DND-41 (cell line): ENCODE measurements at places on chromosomes 11 and 22.

DNA sequence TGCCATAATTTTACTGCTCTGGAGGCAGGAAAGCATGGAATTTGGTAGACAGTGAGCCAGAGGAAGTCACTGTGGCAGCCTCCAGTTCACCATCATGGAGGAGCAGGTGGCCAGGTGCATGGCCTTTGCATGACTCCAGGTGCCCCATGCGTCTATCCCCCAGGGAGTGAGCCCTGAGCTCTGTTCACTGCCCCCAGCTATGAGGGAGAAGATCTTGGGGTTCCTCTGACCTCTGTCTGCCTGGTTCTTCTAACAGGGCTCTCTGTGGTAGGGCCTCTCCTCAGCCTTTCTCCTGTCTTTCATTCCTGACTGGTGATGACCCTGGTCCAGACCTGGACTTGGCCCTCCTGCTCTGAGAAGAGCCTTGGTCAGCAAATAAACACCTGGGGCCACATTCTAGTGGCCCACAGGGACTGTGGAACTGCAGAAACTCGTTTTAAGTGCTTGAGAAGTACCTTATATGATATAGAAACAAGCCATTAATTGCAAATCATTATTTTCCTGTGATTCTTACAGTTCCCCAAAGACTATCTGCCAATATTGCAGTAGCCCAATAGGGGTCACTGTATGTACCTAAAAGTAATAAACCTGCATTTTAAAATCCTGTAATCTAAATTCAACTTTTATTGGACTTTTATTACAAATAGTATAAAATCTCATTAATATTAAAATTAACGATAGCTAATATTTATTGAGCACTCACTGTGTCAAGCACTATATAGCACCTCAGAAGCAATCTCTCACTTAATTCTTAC, 120.0 kb upstream of the SYT13 start:
- DNase-seq: no peak

GRCh38 chr22:35322126-35322525, 22.4 kb downstream of the TOM1 start:
- DNase-seq: no peak

DNA sequence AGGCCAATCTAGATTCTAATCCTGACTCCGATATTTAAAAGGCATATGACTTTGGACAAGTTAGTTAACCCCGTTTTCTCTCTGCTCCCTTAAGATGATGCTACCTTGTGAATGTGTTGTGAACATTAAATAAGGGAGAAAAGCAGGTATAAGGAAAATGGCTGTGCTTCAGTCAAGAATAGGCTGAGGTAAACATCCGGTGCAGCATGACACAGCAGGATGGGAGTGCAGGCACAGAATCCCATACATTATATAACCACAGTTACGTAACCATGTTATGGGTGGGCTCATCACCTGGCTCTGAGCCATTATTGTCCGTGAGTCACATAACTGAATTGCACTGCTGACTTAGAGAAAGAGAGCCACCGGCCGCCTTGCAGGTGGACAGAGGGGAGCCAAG, 382.2 kb upstream of the ANO5 start:
- peak; percentile 55 for DNase-seq

- DNase-seq: no peak
Measured at GRCh38 chr11:9263840-9264315, 1.3 kb downstream of the DENND5A start.

- no peak for DNase-seq
Measured at GRCh38 chr11:64170419-64170818, 4.5 kb upstream of the MACROD1 start.

DNA sequence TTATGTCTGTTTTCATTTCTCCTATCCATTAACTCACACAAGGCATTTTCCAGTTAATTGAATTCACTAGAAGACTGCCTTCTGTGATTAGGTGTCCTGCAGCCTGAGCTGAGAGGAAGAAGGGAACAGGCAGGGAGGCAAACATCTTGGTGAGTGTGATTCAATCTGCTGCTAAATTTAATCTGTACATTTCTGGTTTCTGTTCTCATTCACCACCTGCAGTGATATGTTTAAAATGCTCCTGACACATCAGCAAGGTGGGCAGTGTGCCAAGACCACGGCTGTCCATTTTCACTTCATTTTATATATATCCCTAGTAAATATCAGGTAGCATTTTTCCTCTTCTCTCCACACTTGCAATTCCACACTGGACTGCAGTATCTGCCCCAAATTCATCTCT, 416.5 kb downstream of the TMEM135 start:
- no peak for DNase-seq

DNA sequence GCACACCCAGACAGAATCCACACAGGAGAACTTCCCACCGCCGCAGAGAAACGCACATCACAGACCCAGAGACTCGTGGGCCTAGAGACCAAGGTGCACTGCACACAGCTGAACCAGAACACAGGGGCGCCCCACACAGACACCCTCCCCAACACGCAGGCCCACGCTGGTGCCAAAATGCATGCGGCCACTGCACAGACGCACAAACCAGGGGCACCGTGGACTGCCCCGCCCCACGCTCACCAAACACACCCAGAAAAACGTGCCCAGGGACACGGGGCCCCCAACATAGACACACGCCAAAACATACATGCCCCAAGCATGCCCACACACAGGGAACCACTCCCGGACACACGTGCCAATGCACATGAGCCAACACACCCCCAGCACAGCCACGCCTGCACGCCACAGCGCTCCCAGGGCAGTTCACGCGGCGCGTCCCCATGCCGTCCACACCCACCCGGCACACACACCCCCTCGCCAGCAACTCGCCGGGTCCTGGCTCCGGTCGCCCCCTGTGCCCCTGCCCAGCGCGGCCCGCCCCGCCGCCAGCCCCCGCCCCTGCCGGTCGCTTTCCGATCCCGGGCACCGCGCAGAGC, 7.8 kb downstream of the ELFN2 start:
- DNase-seq: no peak

DNA sequence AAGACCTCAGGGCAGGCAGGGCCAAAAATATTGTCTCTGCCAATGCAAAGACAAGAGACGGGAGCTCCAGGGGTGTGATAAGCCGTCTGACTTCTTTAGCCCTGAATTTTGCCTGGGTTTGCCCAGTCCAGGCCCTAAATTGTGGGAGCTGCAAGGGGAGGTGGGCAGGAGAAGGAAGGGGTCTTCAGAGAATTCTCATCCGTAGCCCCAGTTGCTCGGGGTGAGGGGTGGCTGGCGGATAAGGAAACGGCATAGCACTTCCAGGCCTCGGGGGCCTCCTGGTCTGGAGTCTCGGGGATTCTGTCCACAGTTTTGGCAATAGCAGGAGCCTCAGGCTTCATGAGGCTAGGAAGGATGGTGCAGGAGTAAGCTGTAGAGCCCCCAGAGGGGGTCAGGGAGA, 7.4 kb downstream of the CD5 start:
- no peak for DNase-seq

- no peak for DNase-seq
Measured at GRCh38 chr11:113568566-113568965, 93.4 kb upstream of the DRD2 start.

- DNase-seq: peak; percentile 80
Measured at GRCh38 chr11:61429346-61429690, 457 bp downstream of the CPSF7 start.

- DNase-seq: peak; percentile 50
Measured at GRCh38 chr22:50526834-50527801, 1.7 kb upstream of the SCO2 start.

DNA sequence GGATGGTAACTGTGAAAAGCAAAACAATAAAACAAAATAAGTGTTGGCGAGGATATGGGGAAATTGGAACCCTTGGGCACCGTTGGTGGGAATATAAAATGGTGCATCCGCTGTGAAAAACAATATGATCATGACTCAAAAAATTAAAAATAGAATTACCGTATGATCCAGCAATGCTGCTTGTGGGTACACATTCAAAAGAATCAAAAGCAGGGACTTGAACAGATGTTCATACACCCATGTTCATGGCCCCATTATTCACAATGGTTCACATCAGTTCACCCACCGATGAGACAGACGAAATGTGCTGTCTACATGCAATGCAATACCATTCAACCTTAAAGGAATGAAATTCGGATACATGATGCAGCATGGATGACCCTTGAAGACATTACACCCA, 1.2 kb upstream of the DERL3 start:
- DNase-seq: no peak

- DNase-seq: no peak
Measured at GRCh38 chr11:68263444-68264035, 8.2 kb downstream of the C11orf24 start.

DNA sequence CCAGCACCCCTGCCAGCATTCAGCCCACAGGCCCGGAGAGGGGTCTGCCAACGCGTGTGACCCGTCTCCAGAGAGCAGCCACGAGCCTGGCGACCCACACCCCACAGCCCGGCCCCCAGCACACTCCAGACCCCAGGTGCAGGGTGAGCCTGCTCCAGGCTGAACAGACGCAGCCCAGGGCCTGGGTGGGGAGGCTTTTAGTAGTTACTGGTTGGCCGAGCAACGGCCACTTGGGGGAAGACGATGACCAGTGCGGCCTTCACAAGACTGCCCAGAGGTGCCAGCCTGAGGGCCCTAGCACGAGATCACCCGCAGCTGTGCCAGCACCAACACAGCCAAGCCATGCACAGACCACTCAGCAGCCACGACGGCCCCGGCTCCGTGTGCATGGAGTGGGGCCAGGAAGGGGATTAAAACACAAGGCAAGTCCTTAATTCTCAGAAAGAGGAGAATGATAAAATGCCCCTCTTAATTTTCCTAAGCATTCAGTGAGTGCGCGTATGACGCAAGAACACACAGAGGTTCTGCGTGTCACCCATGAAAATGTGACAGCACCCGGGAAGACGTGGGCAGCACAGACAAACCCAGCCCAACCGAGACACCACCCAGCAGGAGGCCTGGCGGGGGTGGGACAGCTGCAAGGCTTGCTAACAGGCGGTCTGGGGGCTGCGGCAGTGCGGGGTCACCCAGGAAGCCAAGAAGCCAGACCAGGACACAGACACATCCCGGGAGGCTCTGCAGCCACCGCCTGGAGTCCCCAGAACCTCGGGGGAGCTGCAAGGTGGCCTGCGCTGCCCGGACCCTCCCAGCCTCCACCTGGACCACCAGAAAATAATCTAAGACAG, 47.6 kb downstream of the BRD1 start:
- DNase-seq: no peak

GRCh38 chr11:102252339-102252891, 64.9 kb upstream of the BIRC3 start:
- DNase-seq: no peak

- DNase-seq: no peak
Measured at GRCh38 chr22:45210991-45211390, 29.7 kb downstream of the KIAA0930 start.

DNA sequence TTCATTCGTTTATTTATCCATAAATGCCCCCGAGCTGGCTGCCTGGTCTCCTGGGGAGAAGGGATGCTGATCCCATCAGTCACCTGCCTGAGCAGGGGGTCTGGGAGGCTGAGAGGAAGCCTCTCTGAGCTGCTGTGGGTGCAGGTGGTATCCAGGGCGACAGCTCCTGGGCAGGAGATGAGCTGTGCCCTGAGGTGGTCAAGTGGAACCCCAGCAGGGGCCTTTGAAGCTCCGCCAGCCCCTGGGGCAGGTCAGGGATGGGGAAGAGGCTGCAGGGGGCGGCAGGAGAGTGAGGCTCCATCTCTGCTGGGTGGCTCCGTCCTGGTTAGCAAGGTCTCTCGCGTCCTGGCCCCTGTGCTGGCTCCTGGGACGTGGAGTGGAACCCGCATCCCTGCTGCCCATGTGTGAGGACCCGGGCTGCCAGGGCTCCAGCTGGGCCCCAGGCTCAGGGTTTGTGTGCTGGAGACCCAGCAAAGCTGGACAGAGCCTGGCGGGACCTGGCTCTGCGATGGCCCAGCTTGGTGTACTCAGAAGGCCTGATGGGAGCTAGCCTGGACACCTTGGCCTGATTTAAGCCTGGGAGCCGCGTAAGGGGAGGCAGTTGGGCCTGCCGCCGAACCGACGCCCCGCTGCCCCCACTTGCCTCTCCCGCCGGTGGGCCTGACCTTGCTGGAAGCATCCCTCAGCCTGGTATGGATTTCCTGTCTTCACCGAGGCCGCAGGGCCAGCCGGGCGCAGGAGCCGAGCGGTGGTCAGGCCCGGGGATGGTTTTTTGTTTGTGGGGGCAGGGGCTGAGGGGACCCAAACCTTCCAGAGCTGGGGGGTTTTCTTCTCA, 44.5 kb downstream of the RTN4R start:
- no peak for DNase-seq

DNA sequence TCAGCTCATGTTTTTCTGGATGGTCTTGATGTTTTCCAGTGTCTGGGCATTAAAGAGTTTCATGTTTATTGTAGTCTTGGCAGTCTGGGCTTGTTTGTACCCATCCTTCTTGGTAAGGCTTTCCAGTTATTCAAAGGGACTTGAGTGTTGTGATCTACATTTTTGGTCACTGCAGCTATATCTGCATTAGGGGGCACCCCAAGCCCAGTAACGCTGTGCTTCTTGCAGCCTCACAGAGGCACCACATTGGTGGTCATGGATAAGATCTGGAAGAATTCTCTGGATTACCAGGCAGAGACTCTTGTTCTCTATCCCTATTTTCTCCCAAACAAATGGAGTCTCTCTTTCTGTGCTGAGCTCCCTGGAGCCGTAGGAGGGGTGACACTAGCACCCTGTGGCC, 451.5 kb upstream of the FAT3 start:
- DNase-seq: no peak

DNA sequence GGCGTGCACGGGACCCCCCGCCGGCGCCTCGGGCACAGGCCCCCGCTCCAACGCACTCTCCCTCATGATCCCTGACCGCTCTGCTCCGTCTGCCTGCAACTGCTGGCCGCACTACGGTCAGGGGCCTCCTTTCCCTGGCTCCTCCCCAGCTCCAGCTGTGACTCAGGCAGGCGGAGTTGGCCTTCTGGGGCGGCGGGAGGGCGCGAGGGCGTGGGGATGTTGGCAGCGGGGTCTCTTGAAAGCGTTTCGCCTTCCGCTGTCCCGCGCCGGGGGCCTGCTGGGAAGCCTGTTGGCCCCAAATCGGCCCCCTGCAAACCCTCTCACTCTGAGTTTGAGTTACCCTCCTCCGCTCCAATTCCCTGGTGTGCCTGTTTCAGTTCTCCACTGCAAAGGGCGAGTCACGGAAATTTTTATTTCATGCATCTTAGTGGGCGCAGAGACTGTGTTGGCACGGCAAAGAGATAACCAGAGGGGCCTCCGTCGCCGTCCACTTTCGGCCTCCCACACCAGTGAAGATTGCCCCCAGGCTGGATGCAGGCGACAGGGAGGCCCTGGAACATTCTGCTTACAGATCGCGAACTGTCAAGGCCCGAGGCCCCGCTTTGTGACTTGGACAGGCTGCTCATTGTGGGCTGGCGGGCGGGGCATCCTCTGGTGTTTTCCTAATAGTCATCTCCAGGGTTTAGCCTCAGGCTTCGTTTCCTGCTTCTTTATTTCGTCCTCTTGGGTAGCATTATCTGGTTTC, at the start of gene CAVIN3:
TSS of gene CAVIN3 (minus strand) at position 91 of the 745 bp plus-strand sequence. CDS start at position 66, 25 bp downstream.
- no peak for DNase-seq

DNA sequence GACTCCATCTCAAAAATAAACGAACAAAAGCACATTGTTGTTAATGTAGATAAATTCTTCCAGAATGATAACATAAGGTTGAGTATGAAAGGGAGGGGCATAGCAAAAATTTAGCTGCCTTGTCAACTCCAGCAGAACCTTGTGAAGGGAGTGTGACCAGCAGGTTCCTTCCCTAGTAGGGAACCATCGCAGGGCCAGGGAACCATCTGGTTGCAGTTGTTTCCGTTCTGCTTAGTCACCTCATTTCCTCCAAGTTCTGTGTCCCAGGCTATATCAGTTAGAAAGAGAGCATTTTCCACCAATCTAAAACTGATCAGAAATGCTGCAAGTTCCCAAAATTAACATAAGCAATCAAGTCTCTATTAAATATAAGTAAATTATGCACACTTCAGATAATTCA, 126.7 kb upstream of the BLID start:
- no peak for DNase-seq
